Retinal pigment epithelial cell (primary cell): ENCODE measurements at places on chromosomes 3 and 15.

DNA sequence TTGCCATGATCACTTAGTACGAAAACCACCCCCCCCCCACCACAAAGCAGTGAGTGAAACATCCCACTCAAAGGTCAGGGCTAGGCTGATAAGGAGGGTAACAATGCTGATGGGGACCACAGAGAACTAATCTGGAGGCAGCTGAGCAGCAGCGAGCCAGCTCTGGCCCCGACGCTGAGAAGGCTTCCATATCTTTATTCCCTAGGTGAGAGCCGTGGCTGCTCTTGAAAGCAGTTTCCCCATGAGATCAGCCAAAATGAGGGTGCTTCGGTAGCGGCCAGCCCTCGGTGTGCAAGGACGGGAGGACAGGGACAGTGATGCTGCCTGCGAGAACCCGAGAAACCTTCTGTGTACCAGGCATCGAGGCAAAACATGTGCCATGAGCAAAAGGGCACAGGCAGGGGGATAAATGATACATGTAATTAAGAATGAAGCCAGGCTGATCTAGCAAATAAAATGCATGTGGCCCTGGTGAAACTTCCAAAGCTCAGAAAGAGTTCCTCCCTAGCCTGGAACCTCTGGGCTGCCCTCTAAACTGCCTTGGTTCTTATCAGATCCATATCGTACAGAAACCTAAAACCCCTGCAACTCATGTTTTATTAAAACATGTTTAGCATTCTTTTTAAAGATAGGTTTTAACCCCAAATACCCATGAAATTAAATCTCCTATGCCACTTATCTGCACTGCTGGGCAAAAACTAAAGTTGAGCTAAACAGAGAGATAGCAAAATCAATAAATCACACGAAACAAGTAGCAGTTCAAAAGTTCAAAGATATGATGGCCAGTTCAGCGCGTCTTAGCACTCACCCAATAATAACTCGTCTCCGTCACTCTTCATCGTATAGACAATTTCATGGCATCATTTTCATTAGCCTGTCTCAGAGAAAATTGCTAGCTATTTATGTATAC, 337.3 kb downstream of the FOXP1 start:
- no peak for DNase-seq

DNA sequence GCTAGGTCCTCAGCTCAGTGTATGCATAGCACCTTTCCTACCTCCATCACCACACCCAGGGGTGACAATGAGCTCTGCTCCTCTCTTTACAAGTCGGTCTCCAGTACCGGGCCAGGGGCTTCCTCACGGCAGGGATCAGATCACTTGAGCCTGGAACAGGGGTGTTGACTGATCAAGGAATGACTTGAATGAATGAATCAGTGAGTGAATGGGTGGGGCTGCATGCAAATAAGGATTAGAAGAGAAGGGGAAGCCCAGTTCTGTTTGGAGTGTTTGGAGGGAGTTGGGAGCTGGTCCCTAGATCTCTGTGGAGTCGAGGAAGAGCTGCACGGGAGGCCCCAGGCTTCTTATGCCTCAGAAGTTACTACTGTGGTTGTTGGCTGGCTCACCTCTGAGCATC, 87.0 kb downstream of the TMEM266 start:
- no peak for DNase-seq

DNA sequence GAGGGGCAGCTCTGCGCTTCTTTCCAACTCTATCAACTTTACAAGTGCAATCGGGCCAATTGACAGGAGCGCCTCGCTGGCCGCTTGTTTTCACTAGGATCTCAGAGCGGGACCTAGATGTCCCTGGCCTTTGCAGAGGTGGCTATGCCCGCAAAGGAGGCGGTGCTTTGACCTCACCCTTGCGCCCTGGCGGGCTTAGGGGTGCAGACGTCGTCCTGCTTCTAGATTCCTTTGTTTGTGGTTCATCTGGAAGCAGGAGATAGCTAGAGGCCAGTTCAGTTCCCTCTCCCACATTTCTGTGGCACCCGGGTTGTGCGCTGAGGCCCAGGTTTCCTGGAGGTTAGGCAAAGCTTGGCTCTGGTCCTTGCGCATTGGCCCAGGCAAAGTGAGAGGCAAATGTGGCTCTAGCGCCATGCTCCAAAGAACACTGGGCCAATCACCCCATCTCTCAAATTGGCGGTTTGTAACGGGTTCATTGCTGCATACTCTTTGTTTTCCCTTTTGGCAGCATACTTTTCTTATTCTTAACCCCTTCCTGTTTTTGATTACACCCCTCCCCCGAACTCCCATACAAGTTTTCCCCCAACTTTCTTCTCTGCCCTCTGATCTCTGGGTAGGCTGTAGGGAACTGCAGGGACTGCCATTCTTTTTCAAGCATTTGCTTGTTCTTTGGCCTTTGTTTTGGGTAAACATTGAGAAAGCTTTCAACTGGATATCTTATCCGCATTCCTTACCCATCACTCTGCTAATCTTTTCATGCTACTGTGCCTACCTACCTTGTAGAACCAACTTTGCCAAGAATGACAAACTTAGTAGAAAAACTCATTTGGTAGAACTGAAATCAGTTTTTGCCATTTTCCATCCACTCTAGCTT, 1.4 kb downstream of the PPM1L start:
- DNase-seq: no peak

DNA sequence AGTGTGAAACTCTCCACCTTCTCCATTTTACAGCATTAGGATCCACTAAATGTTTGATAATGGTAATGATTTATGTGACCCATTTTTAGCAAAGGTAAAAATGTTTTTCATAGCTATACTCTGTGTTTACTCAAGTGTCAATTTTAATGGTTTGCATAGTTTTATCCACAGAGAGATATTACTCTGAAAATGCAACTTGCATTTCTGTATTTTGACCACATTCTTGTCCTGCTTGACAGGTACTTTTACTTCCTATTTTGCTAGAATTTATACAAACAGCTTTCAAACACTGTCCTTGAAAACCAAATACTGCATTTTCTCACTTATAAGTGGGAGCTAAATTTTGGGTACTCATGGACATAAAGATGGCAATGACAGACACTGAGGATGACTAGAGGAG, 62.9 kb downstream of the SERPINI1 start:
- no peak for DNase-seq

DNA sequence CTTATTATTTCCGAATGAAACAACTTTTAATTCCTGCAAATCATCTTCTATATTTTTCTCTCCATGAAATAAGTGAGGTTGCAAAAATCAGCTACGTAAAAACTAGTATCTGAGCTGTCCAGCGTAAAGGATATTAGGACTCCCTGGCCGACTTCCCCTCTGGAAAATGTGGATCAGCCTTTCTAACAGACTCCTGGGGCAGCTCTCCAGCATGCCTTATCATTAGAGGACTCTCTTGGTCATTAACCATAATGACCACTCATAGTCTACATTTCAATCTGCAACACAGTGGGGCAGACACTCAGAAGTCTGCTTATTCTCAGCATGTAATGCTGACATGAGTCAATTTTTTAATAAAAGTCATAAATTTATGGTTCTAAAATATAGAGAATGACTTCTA, 130.1 kb downstream of the MAGI1 start:
- no peak for DNase-seq

GRCh38 chr15:49082960-49083359, 36.7 kb upstream of the SECISBP2L start:
- DNase-seq: no peak

GRCh38 chr3:105505170-105505569, 138.5 kb downstream of the ALCAM start:
- no peak for DNase-seq

- DNase-seq: no peak
Observed at GRCh38 chr3:16460886-16461285, 52.6 kb downstream of the RFTN1 start.

DNA sequence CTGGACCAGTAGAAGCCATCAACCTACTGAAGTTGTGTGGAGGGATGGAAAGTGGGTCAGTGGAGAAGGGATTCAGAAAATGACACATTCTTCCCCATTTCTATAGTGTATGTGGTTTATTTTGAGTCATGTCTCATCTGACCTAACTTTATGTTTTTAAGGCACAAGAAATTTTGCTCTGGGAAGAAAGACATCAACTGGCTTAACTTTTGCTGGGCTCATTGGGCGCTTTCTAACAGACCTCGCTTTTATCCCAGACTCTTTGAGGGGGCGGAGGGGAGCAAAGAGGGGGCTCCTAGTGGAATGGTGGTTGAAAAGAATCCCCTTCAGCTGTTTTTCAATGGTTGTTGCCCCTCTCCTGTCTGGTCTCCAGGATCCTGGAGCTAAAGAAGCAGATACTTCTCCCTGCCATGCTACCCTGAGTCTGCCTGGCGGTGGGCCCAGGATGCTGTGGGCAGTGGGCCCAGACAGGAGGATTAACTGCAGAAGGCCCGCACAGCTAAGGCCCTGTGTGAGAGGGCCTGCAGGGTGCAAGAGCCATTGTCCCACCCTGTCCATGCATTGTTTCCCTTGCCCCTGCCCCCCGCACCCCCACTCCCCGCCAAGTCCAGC, 14.5 kb downstream of the CSRNP1 start:
- DNase-seq: no peak

DNA sequence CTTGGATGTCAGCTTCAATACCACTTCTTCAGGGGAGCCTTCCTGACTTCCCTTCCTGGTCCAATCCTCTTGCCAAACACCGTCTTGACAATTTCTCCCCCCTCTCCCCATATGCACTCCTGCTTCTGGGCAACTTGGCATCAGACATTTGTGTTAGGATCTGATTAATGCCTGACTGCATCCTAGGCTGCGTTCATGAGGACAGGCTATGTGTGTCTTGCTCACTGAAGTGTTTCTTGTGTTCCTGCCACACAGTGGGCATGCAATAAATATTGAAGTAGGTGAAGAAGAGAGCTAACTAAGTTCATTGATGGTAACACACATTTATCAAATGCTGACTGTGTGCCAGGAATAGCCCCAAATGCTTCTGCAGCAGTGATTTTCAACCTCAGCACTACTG, 36.4 kb upstream of the WNT5A start:
- no peak for DNase-seq

- DNase-seq: no peak
Observed at GRCh38 chr3:156635034-156635433, 39.4 kb upstream of the TIPARP start.

- no peak for DNase-seq
Observed at GRCh38 chr15:98894312-98894711, 113.3 kb downstream of the PGPEP1L start.

DNA sequence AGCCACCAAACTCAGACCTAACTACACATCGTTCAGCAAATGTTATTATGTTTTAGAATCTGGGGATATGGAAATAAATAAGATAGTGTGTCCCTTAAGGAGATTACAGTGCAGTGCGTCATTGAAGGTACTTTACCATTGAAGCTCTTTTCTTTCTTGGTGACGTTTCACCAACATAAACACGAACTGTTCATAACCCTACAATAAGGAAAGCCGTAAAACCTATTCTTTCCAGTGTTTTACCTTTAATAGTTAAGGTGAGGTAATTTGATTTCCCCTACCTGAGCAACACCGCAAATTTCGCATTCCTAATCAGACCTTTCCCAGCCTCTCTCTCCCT, 826 bp downstream of the CCDC66 start:
- no peak for DNase-seq

DNA sequence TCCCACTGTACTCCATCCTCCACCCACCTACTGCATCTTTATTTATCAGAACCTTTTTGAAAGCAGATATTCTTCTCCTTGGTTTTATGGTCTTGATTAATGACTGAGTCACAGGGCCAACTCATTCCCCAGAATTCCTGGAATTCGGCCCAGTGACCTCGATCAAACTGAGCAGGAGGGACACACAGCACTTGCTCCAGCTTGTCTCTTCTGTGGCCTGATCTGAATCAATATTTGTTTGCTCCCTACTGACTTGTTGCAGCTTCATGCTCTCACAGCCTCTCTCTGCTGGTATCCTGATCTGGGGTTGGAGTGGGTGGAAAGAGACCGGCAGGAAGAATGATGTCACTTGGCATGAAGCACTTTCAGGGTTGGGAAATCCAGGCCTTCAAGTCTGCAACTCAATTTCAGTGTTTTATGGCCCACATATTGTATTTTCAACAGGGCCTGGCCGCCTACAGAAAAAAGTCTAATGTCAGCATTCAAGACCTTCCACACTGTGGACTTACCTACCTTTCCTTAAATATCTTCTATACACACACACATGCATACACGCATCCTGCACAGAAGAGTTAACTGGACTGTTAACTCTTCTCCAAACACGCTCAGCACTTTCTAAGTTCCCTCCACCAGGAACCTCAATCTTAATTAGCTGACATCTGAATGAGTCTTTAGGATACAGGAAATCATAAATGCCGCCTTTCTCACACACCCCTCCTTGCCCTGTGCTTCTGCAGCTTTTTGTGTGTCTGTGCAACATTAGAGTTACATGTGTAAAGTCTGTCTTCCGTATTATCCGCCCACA, 4.6 kb downstream of the ANXA2 start:
- DNase-seq: no peak

DNA sequence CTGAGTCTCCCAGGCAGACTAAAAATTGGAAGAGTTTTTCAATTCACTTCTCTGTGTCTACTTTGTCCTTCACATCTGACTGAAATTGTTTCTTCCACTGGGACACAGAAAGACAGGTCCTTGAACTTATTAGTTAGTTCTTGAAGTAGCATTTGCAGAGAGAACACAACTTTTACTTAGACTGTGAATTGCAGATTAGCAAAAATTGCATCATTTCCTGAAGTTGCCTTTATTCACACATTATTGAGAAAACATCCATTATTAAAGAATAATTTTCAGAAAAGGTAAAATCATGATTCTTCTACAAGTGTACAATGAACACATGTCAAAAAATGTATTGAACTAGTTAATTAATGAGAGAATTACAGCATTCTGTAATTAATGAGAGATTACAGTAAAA, 1.4 kb upstream of the COMMD2 start:
- DNase-seq: no peak

DNA sequence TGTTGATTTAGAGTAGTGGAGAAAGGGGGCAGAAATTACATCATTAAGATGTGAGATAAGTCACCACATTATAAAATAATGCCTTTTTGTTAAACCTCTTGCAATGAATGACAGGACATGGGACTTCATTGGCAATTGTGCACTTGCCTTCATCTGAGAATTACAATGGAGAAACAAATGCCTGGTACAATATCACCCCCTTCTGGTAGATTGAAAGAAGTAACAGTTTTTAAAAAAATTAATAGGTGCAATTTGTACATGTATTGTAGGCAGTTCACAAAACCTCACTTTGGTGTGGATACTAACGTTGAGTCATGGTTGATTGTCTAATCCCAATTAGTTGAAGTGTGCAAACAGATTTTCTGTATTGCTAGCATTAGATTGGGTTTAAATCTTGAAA, 4.6 kb upstream of the P2RY14 start:
- no peak for DNase-seq

DNA sequence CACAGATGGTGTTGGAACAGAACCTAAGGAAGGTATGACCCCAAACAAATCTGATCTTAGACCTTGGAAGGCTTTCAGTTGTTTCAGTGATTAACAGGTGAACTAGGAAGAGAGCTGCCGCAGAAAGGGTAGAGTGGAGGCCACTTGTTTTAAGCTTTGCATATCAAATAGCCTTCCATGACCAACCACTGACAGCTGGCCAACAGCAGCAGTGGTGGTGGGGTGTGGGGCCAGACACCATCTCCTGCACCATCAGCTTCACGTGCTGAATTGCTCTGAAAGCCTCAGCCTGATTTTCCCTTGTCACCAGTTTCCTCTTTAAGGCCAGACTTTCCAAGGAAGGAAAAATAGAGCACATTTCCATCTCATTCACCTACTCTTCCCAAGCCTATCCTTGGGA, 16.6 kb upstream of the OSBPL11 start:
- no peak for DNase-seq
